Activated naive CD4-positive, alpha-beta T cell treated with anti-CD3 and anti-CD28 coated beads, Interleukin-2, amount 10 ng/mL, durations not matched to agents 7 days and 5 days (primary cell): ENCODE measurements at places on chromosomes 12 and 14.

- no peaks in the 10 kb centered on the region for H3K36me3 ChIP-seq
- H3K4me3 ChIP-seq = no peak overlapping the region
- H3K4me1 ChIP-seq = peaks cover 5% of the 10 kb centered on the region
Measured at GRCh38 chr12:52193532-52193931, 1.7 kb upstream of the KRT80 start.

GRCh38 chr14:39050389-39050788 is 52.6 kb downstream of the SEC23A start:
- H3K4me1 ChIP-seq = no peaks in the 10 kb centered on the region
- H3K27ac ChIP-seq = no peak overlapping the region
- peaks cover 76% of the 10 kb centered on the region for H3K36me3 ChIP-seq
- H3K27me3 ChIP-seq = no peaks in the 10 kb centered on the region

DNA sequence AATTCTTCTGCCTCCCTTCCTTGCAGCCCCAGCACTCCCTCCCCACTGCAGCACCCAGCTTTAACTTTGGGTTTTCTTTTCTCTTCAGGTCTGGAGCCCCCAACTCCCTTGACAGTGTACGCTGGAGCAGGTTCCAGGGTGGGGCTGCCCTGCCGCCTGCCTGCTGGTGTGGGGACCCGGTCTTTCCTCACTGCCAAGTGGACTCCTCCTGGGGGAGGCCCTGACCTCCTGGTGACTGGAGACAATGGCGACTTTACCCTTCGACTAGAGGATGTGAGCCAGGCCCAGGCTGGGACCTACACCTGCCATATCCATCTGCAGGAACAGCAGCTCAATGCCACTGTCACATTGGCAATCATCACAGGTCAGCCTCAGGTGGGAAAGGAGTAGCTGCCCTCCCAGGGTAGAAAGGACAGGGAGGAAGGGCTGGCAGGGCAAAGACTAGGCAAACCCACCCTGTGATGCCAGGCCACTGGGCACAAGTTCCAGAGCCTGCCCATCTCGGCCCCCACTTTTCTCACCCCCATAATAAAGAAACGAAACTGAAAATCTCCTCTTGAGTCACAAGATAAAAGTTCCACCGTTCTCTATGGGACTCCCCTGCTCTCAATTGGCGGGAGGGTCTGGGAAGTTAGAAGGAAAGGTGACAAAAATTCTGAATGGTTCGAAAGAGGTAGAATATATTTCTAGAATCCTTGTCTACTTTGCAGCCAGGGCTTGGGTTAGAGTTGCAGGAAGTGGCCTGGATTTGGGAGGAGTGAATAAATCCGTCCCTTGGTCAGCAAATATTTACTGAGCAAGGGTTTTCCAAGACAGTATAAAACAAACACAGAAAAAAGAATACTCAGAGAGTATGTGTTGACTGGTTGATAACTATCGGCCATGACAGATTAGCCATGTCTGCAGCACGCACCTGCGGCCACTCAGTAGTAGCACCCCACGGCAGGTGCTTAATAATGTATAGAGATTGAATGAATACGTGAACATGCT is 3.2 kb downstream of the LAG3 start:
- H3K4me1 ChIP-seq = peaks cover 74% of the 10 kb centered on the region
- no peaks in the 10 kb centered on the region for H3K36me3 ChIP-seq
- no peak for DNase-seq
- peaks cover 84% of the 10 kb centered on the region for H3K27me3 ChIP-seq

- H3K27me3 ChIP-seq = no peaks in the 10 kb centered on the region
- H3K36me3 ChIP-seq = peaks cover 77% of the 10 kb centered on the region
- no peak overlapping the region for H3K27ac ChIP-seq
- peaks cover 21% of the 10 kb centered on the region for H3K4me1 ChIP-seq
Measured at GRCh38 chr14:91129261-91129660, 15.4 kb downstream of the DGLUCY start.

GRCh38 chr14:55976219-55976618 is 142.0 kb upstream of the PELI2 start:
- no peak for DNase-seq
- no peaks in the 10 kb centered on the region for H3K36me3 ChIP-seq
- no peak overlapping the region for H3K27ac ChIP-seq
- no peaks in the 10 kb centered on the region for H3K4me1 ChIP-seq
- peaks cover 5% of the 10 kb centered on the region for H3K27me3 ChIP-seq

DNA sequence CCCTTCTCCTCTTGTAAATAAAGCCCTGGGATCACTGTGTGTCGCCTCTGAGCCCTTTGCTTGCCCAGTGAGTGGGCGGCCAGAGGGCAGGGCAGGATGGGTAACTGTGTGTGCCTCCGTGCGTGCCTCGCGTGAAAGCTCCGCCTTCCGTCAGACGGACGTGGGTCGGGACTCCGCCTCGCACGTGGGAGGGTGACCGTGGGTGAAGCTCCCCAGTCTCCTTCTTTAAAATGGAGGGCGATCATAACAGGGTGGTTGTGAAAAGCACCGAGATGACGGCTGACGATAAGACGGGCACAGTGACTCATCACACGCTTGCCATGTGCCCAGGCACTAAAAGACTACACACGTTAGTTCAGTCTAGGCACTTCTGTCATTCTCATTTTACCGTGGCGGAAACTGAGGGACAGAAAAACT is 9.2 kb downstream of the PHB2 start:
- no peaks in the 10 kb centered on the region for H3K27me3 ChIP-seq
- H3K36me3 ChIP-seq = peaks cover 60% of the 10 kb centered on the region
- peak overlapping the region; percentile 99 for H3K27ac ChIP-seq
- H3K4me3 ChIP-seq = peak overlapping the region; percentile 93
- DNase-seq = peak; percentile 86

DNA sequence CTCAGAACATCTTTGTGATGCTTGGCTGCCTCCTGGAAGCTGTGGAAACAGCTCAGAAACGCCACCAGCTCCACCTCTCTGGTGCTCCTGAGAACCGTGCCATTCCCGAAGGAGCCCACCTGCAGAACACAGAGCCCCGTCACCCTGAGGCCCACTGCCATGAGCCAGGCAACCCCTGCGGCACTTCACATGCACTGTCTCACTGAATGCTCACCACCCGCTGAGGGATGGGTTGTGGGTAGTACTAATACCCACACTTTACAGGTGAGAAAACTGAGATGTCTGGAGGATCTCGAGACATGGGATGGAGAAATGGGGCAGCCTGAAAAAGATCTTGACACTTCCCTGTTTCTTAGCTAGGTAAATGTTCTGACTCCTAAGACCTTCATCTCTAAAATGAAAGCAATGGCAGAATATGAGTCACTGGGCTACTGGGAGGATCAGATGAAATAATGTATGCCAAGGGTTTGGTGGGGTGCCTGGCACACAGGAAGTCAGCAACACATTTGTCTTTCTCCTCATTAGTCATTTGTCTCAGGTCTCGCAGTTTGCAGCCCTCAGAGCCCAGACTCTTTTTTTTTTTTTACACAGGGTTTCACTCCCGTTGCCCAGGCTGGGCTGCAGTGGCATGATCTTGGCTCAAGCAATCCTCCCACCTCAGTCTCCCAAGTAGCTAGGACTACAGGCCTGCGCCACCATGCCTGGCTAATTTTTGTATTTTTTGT is 5.3 kb downstream of the OASL start:
- H3K36me3 ChIP-seq = peaks cover 35% of the 10 kb centered on the region
- peak overlapping the region; percentile 93 for H3K27ac ChIP-seq
- no peaks in the 10 kb centered on the region for H3K27me3 ChIP-seq
- DNase-seq = peak; percentile 68
- no peak overlapping the region for H3K4me3 ChIP-seq

- no peak overlapping the region for H3K27ac ChIP-seq
- peaks cover 99% of the 10 kb centered on the region for H3K27me3 ChIP-seq
- H3K4me1 ChIP-seq = peaks cover 12% of the 10 kb centered on the region
- no peak overlapping the region for H3K4me3 ChIP-seq
Measured at GRCh38 chr14:105878125-105878524, 351.7 kb downstream of the TMEM121 start.

DNA sequence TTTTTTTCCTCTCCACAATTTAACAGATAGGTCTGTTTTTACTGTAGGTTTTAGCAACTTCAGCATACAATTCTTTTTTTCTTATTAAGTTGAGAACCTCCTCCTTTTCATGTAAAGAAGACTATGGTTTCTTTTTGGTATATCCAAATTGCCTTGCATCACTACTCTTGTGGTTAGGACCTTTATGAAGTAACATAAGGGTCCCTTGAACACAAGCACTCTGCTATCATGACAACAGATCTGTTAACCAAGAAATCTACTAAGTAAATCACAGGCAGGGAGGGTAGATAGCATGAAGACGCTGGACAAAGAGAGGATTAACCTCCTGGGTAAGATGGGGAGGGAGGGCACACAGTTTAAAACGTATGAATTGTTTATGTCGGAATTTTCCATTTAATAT is 380.6 kb downstream of the CCDC91 start:
- H3K36me3 ChIP-seq = no peaks in the 10 kb centered on the region
- H3K27me3 ChIP-seq = no peaks in the 10 kb centered on the region
- no peaks in the 10 kb centered on the region for H3K4me1 ChIP-seq
- H3K27ac ChIP-seq = no peak overlapping the region
- no peak overlapping the region for H3K4me3 ChIP-seq

DNA sequence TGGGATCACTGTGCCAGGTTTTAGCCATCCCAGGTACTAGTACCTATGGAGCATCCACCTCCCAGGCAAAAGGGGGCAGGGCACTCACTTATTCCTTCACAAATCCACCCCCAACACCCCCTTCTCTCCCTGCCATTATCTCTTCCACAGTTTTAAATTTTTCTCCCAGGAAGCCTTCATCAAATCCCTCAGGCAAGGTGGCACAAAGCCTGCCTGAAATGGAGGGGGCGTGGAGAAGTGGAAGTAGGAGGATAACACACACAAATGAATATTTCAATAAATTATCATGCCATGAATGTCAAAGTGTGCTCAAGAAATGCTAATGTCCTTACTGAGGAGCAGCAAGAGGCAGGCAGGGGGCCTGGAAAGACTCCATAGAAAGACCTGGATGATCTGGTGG is 4.7 kb upstream of the CHST11 start:
- H3K27me3 ChIP-seq = peaks cover 46% of the 10 kb centered on the region
- no peak overlapping the region for H3K27ac ChIP-seq
- H3K4me1 ChIP-seq = peaks cover 13% of the 10 kb centered on the region
- no peak overlapping the region for H3K4me3 ChIP-seq
- no peak for DNase-seq

GRCh38 chr14:30108975-30109700 is 181.5 kb upstream of the PRKD1 start:
- no peak overlapping the region for H3K4me3 ChIP-seq
- no peaks in the 10 kb centered on the region for H3K36me3 ChIP-seq
- no peak overlapping the region for H3K27ac ChIP-seq
- no peak for DNase-seq
- H3K27me3 ChIP-seq = no peaks in the 10 kb centered on the region
- H3K4me1 ChIP-seq = no peaks in the 10 kb centered on the region
